ENCODE measurements at places on chromosomes 5 and 9.
A peak's percentile ranks its signal among the peaks of the same experiment; 100 is the strongest.

GRCh38 chr9:26856413-26857032 is 36.1 kb downstream of the CAAP1 start:
- peak; percentile 18 for DNase-seq

DNA sequence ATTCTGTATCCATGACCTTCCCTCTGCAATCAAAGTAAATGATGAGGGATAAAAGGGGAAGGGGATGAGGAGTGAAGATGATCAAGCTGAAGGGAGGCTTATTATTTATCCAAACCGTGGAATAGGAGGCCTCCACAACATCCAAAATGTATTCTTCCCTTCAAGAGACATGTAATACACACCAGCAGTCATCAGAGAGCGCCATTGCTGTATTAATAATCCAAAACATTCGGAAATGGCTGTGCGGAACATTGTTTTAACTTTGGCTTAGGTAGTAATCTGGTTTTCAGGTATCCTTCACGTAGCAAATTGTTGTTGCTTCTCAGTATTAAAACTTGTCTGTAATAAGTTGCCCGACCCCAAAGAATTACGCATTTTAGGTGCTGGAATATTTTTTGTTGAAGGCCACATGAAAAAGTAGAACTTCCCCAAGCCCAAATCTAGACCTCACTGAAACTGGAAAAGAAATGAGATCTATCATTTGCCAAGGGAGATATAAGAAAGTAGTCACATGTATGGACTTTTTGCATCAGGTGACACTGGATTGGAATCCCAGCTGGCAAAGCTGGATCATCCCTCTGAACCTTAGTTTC is 2.6 kb upstream of the BOD1 start:
- no peak for DNase-seq

GRCh38 chr9:136597141-136597885 is 51.5 kb upstream of the NOTCH1 start:
- DNase-seq, result no peak

- DNase-seq, result no peak
These were observed 311.5 kb downstream of the EFNA5 start for GRCh38 chr5:107359033-107359915.

GRCh38 chr9:134637241-134637640 is 4.4 kb upstream of the COL5A1 start:
- DNase-seq, result no peak

DNA sequence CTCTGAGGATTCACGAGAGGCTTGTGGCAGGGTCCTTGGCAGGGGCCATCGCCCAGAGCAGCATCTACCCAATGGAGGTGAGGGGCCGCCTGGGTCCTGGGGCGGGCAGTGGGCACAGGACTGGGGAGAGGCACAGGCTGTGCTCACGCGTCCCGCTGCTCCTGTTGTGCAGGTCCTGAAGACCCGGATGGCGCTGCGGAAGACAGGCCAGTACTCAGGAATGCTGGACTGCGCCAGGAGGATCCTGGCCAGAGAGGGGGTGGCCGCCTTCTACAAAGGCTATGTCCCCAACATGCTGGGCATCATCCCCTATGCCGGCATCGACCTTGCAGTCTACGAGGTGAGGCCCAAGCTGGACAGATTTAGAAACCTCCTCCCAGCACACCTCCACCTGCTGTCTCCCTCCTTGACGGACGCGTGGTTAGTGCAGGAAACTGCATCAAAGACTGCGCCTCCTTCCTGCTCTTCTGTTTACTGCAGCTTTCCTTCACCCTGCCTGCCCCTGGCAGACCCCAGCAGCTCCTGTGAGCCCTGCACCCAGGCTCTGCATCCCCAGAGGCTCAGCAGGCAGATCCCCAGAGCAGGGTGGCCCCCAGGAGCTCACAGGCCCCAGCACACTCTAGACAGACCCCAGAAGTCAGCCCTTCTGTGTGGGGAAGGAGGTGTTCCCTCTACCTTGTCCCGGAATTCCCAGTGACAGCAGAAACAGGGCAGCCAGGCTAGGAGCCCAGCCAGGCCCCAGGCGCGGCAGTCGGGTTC is 21.2 kb downstream of the PTGES2 start:
- DNase-seq, result no peak
